Stimulated activated CD4-positive, alpha-beta T cell treated with anti-CD3 and anti-CD28 coated beads, Interleukin-15, amount 100 ng/mL, for 1 hour (primary cell): ENCODE measurements at places on chromosomes 11 and 22.

DNA sequence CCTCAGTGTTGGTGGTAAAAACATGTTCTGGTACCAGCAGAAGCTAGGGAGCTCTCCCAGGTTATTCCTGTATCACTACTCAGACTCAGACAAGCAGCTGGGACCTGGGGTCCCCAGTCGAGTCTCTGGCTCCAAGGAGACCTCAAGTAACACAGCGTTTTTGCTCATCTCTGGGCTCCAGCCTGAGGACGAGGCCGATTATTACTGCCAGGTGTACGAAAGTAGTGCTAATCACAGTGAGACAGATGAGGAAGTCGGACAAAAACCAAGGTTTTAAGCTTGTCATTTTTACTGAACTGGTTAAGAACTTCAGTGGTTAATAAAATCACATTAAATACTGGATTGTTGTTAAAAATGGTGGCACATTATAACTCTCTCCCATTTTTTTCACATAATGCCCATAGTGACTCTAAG, 42.6 kb upstream of the VPREB1 start:
- DNase-seq = no peak

DNA sequence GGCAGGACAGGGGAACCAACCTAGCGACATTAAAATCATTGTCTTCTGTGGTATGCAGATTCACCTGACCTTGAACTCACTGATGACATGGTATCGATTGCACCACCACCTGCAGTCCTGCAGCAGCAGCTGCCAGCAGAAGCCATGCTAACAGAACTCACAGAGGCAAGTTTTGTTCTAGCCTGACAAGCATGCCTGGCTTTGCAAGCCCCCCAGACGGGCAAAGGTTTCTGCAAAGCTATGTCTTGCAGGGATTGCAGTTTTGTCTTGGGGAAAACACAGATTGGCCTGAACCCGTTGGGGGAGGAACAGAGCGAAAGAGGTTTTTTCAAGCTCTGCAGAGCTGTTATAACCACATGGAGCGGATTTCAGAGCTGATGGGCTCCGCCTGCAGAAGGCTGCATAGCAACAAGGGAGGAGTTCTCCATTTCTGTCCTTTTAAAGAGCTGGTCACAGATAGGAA, 221.0 kb downstream of the HIPK3 start:
- DNase-seq = no peak

GRCh38 chr11:73137262-73137943, 4.7 kb downstream of the FCHSD2 start:
- DNase-seq = no peak

GRCh38 chr11:58165504-58166106, 23.3 kb upstream of the OR9Q2 start:
- no peak for DNase-seq

- DNase-seq = no peak
Measured at GRCh38 chr11:80168796-80169195, 728.0 kb upstream of the TENM4 start.

GRCh38 chr11:1410366-1411291, 20.9 kb downstream of the BRSK2 start:
- no peak for DNase-seq

- DNase-seq = no peak
Measured at GRCh38 chr11:83265331-83265730, 20.8 kb downstream of the CCDC90B start.

DNA sequence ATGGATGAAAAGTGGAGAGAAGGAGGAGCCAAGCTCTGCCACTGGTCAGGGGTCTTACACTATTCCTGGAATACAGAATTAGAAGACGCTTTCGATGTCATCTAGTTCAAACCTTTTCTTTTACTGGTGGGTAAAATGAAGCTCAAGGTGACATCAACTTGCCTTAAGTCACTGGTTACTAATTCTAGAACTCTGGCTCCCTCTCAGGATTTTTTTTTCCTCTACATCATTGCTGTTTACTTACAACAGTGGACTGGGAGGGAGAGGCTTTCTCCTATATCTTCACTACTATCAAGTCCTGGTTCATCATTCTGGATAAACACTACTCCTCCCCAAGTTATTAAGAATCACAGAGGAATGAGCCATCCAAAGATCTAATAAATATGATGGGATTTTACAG, 82.9 kb downstream of the ETS1 start:
- DNase-seq = no peak

DNA sequence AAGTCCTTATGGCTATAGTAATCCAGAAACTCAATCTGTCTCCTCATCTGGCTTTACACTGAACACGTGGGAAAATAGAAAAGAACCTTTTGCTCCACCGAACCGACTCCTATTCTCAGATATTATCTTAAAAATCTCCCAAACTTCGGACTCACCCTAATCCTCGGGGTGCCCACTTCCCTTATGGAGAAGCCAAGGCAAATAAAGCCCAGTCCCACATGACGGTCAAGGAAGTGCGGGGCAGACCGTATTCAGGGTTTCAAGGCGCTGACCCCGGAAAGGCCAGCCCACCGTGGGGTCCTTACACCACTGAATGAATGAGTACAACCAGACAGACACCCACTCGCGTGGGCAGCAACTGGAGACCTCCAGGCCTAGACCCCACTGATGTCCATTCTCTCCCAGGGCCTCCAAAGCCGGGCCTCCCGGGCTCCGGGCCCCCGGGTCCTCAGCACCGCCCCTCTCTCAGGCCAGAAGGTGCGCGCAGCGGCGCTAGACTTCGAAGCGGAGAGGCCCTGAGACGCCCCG, 489 bp downstream of the NUP98 start:
- no peak for DNase-seq

- DNase-seq = no peak
Measured at GRCh38 chr22:24474221-24474620, 20.9 kb upstream of the UPB1 start.

- DNase-seq = no peak
Measured at GRCh38 chr22:45763236-45763624, 91.6 kb downstream of the ATXN10 start.

DNA sequence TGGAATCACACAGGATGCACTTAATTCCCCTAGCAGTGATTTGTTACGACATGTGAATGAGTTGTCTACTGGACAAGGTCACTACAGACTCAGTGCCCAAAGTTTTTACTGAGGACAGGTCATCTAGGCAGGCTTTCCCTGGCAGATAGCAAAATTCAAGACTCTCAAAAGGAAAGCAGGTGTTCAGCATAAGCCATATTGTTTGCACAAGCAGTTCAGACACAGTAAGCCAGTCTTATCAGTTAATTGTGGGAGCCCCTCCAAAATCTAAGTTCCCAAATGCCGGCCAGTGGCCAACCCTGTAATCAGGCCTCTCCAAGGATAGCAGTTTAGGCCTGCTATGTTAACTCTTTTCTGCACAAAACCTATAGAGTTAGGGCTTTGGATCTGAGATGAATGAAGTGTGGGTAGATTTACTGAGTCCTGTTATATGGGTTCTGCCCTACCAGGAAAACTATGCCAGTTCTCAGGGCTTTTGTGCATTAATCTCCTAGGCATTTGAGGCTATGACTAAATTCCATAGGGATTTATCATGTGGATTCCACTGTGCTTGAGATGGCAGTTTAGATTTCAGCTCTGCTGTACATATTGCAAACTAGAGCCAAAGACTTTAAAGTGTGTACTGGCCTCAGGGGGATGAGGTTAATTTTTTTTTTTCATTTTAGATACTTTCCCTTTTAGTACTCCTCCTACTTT, 4.8 kb upstream of the ARHGEF12 start:
- DNase-seq = no peak

DNA sequence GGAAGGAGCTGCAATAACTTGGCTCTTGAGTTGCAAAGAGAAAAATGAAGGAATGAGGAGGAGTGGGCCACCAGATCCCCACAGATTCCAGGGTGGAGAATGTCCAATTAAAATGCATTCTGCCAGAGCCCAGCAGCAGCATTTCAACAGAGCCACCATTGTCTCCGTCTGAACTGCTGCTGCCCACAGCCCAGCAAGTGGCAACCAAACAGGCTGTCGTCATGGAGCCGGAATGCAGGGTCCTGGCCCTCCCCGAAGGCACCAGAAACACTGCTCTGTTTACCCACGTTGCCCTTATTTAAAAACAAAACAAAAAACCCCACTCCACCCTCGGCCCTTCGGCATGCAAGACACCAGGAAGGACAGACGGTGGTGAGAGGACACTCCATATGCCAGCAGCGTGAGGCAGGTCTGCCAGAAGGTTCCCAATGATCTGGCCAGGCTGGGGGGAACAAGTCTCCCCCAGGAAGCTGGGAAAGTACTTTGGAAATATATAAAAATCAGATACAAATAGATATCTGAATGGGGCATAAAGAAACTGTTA, 32.5 kb downstream of the PLEKHA7 start:
- DNase-seq = no peak

DNA sequence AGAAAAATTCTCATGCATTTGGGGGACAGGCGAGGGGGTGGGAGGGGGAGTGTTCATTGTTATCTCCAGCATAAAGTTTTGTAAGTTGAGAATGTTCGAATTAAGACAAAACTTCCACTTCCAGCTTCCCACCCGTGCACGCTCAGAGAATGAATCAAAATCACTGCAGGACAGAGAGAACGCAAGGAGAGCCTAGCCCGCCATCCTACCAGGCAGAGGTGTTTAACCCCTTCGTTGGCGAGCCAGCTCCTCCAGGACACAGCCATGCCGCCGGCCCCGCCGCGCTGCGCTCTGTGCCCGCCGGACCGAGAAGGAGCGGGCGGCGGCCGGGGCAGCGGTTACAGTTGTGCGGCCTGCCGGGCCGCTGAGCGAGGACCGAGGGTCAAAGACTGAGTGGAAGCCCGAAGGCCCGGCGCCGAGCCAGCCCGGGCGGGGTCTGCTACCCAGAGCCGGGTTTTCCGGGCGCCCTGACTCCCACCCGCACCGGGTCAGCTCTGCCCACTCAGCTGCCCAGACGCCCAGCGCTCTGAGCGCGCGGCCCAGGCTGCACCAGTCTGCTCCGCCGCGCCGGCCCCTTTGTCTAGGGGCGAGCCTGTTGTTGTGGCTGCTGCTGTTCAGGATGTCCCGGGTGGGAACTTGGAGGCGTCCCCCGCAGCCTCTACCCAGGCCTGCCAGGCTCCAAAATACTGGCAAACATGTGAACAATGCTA, at the start of gene NOX4:
Gene NOX4, minus strand, starts transcription at position 395 of the 710 bp plus-strand sequence. Its CDS starts 129 bp downstream, at position 266.
- no peak for DNase-seq

DNA sequence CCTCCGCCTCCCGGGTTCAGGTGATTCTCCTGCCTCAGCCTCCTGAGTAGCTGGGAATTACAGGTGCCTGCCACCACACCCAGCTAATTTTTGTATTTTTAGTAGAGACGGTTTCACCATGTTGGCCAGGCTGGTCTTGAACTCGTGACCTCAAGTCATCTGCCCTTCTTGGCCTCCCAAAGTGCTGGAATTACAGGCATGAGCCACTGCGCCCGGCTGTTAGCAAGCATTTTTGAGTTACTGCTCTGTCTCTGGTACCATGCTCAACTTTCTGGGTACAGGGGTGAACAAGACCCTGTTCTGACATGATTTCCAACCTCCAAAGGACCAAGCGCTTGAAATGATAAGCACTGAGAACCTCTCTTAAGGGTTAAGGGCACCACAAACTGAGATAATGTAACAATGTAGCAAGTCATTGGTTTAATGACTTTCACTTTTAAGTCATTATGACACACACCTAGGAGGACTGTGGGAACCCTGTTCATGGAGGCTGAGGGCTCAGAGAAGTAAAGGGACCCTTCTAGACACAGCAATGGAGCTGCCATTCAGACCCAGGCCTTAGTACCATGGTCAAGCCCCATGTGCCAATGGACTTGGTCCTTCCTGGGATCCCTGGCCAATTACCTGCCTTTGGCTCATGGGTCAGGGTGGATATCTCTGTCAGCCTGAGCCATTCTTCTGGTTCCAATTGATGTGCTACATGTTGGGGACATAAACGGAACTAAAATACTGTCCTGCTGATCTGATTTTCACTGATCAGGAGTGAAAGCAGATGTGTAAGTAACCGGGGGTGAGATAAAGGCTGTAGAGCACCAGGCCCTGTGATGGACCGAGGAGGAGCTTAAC, 11.6 kb downstream of the SLC3A2 start:
- DNase-seq = no peak

GRCh38 chr22:44442186-44442815, 55.7 kb downstream of the RTL6 start:
- DNase-seq = no peak

- no peak for DNase-seq
Measured at GRCh38 chr11:126465573-126466188, 110.2 kb downstream of the ST3GAL4 start.

- DNase-seq = no peak
Measured at GRCh38 chr22:41348964-41349484, 32.7 kb upstream of the TEF start.

GRCh38 chr11:102991776-102992175, 36.2 kb upstream of the MMP13 start:
- no peak for DNase-seq

- DNase-seq = no peak
Measured at GRCh38 chr11:26761361-26761809, 39.5 kb upstream of the SLC5A12 start.

DNA sequence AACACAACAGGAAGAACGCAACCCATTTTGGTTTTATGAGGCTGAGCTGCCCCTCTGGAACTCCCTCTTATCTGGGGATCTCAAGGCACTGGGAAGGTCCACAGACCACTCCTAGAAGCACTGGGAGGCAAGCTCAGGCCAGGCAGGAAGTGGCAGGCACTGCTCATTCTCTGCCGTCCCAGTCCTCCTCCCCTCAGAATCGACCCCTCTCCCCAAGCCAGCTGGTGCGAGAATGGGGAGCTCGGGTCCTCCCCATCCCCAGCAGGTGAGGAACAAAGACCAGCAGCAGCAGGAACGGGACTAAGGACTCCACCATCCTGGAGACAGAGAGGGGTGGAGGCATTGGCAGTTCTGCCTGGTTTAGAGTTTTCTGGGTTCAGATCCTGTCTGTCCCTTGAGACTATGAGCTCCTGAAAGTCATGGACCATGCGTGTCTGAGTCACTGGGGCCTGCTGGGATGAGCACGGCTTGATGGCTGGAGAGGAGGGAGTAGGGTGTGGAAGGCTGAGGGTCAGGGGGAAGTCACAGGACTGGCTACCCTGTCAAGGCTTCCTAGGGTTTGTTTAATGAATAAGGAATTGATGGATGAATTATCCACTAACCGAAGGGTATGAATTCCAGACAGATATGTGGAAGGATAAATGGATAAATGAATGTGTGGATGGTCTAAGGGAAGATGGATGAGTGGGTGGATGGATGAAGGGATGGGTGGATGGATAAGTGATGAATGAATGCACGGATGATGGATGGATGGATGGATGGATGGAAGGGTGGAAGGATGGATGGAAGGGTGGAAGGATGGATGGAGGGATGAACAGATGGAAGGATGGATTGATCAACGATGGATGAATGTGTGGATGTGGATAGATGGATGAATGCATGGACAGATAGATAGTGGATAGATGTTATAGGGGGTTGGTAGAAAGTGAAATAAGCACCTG, 6.4 kb downstream of the MYEOV start:
- no peak for DNase-seq

GRCh38 chr11:9747828-9748227, 84.0 kb downstream of the SWAP70 start:
- DNase-seq = no peak

- DNase-seq = no peak
Measured at GRCh38 chr11:84468235-84468634, 1158.9 kb downstream of the DLG2 start.

DNA sequence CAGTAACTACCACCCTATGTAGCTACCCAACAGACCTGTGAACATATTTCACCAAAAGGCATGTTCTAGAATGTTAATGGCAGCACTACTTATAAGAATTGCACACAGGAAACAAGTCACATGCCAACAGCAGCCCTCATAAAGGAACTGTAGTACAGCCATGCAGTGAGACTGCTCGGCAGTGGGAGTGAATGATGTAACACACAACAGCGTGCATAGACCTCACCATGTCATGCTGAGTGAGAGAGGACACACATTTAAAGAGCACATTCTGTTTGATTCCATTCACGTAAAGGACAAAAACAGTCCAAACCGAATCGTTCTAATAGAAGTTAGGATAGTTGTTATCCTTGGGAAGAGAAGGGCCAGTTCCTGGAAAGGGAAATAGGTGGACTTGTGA, 27.2 kb upstream of the KIRREL3 start:
- DNase-seq = no peak
